ENCODE measurements at places on chromosomes 12 and 14.
A peak's percentile ranks its signal among the peaks of the same experiment; 100 is the strongest.

- DNase-seq: no peak
These were observed 214.7 kb upstream of the RTL1 start for GRCh38 chr14:101118233-101118632.

DNA sequence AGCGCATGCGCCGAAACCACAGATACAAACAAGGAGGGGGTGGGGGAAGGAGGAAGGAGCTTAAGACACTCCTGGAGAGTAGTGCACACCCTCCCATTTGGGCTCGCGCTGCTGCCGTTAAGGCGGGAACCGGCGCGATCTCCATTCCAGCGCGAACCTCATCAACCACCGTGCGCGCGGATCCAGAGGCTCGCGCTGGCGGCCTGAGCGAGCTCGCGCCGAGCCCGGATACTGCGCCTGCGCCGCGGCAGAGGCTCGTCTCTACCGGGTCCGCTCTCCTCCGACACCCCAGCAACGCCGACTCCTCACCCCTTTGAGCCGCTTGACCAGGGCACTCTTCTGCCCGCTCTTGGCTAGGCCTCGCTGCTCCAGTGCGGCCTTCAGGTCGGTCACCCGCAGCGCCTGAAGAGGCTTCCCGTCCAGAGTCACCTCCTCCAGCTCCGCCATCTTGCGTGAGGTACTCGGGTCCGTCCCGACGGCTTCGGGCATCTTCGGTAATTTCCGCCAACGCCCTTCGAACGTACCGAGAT lies at the start of gene ACIN1:
ACIN1 (minus strand) TSS at position 471 of the 530 bp plus-strand sequence; CDS start at position 447, 24 bp downstream.
- no peak for DNase-seq

DNA sequence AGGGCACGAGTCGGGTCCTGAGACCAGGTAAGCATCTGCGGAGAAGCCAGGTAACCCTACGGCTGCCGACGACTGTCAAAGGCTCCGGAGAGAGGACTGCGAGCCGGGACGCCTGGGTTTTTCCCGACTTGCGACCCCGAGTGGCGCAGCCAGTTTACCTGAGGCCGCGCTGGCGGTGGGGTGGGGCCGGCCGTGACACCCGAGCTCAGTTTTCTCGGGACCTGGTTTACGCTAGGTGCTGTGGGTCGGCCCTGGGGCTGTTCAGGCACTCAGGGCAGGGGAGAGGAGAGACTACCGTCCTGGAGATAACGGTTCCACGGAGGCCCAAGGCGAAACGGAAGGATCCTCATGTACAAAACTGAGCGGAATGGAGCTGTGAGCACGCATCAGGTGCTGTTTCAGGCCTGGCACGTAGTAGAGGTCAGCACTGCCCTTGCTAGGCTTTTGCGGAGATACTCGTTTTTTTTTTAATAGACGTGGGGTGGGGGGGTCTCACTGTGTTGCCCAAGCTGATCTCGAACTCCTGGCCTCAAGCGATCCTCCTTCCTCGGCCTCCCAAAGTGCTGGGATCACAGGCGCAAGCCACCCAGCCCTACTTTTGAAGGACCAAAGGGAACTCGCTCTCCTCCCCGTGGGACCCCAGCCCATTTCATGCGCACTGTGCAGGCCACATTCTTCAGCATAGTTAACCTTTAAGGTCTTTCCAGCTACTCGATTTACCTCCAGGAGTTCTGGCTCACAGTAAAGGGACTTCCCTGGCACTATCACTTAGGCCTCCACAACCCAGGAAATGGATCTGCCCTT lies 471 bp downstream of the MTRFR start:
- DNase-seq: no peak

GRCh38 chr12:107126796-107127481 lies 33.6 kb upstream of the CRY1 start:
- DNase-seq: no peak

DNA sequence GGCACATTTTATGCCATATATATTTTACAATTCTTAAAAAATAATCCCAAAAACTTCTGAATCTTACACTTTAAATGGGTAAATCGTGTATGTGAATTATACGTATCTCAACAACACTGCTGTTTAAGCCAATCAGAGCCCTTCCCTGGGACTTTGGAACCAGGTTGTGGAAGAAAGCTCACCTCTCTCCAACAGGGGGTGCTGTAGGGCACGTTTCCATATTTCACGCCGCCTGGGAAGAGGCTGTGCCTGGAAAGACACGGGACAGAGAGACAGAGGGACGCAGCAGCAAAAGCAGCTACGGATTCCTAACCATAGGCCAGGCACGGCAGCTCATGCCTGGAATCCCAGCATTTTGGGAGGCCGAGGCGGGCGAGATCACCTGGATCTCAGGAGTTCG lies 29.4 kb upstream of the FBRSL1 start:
- no peak for DNase-seq

GRCh38 chr14:102304611-102305506 lies at the start of gene MOK:
Gene MOK, minus strand, starts transcription at chr14:102305164. Its CDS starts 196 bp downstream, at chr14:102304968.
- DNase-seq: peak; percentile 99

GRCh38 chr14:66311990-66312389 lies 174.2 kb upstream of the CCDC196 start:
- no peak for DNase-seq

DNA sequence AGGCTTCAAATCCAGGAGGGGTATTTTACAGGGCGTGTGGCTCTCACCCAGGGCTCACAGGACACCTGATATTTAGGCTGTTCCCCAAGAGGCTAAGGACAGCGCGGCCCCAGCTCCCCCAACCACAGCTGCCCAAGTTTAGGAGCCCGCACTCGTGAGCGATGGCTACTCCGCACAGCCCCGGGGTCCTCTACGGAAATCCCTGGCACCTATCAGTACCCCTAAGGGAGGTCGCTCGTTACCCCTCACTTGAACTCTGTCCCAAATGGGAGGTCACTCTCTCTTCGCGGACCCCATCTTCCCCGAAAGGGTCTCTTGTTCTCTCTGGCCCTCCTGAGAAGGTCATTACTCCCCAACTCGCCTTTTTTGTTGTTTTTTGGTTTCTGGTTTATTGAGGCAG lies 708 bp upstream of the P2RX4 start:
- no peak for DNase-seq

- no peak for DNase-seq
These were observed 70.8 kb upstream of the DACT1 start for GRCh38 chr14:58566979-58567378.

DNA sequence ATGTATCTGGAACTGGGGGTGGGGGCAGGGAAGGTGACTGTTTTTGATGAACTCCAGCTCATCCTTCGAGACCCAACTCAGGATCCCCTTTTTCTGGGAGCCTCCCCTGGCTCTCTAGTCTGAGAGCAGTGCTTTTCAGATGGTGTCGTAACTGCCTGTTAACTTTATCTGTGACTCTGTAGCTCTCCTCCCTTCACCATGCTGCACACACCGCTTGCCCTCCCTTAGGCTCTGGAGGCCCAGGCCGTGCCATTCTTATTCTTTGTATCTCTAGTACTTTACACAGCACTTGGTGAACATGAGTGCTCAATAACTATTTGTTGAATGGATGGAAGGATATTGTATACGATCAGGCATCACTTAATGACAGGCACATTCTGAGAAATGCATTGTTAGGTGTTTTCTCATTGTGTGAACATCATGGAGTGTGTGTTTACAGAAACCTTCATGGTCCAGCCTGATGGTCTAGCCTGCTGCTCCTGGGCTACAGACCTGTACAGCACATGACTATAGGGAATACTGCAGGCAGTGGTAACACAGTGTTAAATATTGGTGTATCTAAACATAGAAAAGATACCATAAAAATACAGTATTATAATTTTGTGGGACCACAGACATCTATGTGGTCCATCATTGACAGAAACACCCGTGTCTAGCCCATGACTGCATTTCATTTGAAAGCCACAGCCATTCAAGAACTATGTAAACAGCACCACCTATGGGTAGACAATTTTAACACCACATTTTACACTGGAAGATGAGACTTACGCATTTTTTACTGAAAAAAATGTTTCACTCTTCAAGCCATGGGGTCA lies 91.8 kb downstream of the EML1 start:
- peak; percentile 71 for DNase-seq

DNA sequence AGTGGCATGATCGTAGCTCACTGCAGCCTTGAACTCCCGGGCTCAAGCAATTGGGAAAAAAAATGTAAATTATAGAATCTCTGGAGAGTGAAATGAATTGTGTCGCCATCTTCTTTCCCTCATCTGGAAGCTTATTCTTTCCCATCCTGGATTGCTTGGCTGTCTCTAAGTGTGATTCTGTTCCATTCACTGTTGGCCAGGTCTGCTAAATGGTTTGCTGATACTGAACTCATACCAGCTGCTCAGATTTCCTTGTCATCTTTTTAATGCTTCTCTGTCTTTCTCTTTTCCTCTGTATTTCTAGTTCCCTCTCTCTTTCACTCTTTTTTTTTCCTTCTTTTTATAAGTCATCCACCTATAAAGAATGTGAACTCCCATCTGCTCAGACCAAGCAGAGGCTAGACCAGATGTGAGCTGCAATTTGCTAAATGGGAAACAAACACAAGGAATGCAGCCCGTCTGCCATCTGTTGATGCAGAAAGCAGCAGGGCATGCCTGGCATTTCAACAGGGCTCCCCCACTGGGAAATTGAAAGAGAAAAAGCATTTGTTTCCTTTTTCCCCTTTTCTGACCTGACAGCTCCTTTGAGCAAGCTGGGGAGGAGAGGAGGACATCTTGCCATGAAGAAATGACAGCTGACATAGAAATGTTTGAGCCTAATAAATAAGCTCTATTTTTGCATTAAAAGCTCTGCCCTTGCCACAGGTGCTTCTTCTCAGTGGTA lies 1823.6 kb upstream of the FLRT2 start:
- no peak for DNase-seq

GRCh38 chr12:4140581-4141301 lies 132.8 kb upstream of the CCND2 start:
- no peak for DNase-seq

GRCh38 chr12:77999074-77999715 lies 168.5 kb downstream of the NAV3 start:
- no peak for DNase-seq

DNA sequence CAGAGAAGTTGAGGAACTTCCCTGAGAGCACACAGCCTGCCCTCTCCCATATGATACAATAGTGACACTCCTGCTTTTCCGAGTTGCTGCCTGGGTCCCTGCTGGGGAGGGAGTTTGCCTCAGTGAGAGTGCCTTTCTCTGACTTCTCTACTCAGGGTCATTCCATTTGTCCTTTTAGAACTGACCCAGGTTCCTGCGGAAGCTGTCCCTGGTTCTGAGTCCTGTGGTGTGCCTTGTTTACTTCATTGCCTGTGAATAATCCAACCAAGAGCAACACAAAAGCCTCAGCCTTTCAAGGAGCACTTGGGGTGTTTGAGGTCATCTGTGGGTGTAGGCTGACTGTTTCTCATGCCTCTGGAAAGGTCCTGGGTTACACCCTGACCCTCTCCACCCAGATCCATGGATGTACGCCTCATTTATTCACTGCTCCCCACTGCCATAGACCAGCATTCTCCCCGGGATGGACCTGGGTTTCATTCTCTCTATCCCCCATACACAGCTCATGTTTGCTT lies 13.6 kb downstream of the SERPINA1 start:
- DNase-seq: no peak

DNA sequence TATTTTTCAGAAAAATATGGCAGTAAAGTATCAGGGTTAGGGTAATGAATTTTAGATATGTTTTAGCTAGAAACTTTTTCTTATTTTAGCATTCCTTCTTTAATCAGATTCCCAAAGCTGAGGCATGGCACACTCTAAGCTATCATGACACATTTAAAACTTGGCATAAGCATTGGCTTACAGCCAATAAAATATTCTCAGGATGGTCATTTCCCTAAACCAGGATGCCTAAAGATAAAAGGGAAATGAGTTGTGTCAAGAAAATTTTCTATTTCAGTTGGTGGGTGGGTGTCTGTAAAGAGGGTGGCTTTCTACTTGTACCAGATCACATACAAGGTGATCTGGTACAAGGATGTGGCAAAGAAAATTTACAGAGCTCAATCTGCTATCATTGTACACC lies 47.8 kb downstream of the PEBP1 start:
- no peak for DNase-seq

DNA sequence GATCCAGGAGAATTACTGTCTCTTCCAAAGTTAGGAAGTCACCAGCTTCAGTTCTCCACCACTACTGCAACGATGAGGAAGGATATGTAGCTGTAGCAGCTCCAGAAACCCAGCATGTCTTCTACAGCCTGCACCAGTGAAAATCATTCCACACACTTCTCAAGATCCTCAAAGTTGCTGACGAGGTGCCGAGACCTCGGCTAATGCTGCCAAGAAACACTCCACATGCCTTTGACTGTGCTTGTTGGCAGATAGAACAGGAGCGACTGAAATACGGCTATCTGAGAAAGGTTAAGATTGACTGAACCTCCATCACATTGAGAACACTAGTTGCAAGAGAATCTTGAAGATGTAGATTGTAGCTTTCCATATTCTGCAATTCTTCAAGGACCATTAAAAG lies 241.9 kb downstream of the PPFIA2 start:
- no peak for DNase-seq

- DNase-seq: no peak
These were observed 142.5 kb downstream of the GCH1 start for GRCh38 chr14:54759982-54760585.

- no peak for DNase-seq
These were observed 5.7 kb upstream of the OAS3 start for GRCh38 chr12:112932485-112933128.
